ENCODE measurements at places on chromosomes 7 and 10. TPM values are rescaled to one million over a fixed set of nuclear protein-coding genes. Genes with fewer than 3 reads are reported as not detected.

GRCh38 chr10:126438407-126438783, 50.1 kb upstream of the ADAM12 start:
- H3K36me3 ChIP-seq = no peaks in the 10 kb centered on the region
- no peak overlapping the region for H3K27ac ChIP-seq
- H3K27me3 ChIP-seq = no peaks in the 10 kb centered on the region
- no peak for DNase-seq
- no peaks in the 10 kb centered on the region for H3K4me1 ChIP-seq
- H3K4me3 ChIP-seq = no peak overlapping the region

Gene PLPP4
- total RNA-seq = not detected

Gene FKBP6
- total RNA-seq = not detected

DNA sequence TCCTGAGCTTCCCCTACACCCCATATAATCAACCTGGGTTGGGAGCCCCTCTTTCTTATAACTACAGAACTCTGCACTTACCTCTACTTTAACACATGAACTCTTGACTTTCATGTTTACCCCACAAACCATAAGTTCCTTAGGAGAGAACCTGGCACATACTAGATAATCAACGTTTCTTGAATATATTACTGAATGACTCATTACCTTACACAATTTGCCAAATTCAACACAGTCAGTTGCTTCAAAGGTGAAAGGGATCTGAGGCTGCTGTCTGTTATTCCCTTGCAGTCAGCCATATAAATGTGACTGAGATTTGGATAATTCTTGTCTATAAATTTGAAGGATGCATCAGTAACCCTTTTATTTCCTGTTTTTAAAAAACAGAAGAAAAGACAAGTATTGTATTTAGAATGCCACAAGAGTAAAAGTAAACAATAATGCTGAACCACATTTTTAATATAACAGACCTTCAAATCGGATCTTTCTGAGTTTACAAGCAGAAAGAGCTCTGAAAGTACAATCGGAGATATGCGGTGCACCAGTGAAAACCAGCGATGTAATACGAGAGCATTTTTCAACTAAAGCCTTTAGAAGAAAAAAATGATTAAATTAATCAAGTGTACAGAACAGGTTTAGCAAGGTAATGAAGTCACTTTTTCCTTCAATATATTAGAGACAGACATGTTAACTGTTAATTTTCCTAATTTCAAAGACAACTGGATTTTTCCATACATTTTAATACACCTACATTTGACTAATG, 29.5 kb upstream of the LRRC17 start:
- no peak overlapping the region for H3K27ac ChIP-seq
- H3K27me3 ChIP-seq = no peaks in the 10 kb centered on the region
- no peaks in the 10 kb centered on the region for H3K36me3 ChIP-seq
- no peak for DNase-seq

Gene NODAL
- not detected for total RNA-seq

GRCh38 chr10:132364594-132364970, 32.4 kb upstream of the PWWP2B start:
- H3K27me3 ChIP-seq = no peaks in the 10 kb centered on the region
- peak; percentile 24 for DNase-seq
- no peak overlapping the region for H3K27ac ChIP-seq
- H3K4me3 ChIP-seq = no peak overlapping the region
- H3K4me1 ChIP-seq = no peaks in the 10 kb centered on the region

GRCh38 chr7:108415821-108416536, 40.3 kb downstream of the NRCAM start:
- H3K36me3 ChIP-seq = no peaks in the 10 kb centered on the region
- H3K4me3 ChIP-seq = no peak overlapping the region
- H3K27ac ChIP-seq = no peak overlapping the region
- H3K27me3 ChIP-seq = no peaks in the 10 kb centered on the region
- no peak for DNase-seq

- no peak overlapping the region for H3K27ac ChIP-seq
- H3K27me3 ChIP-seq = no peaks in the 10 kb centered on the region
- H3K36me3 ChIP-seq = no peaks in the 10 kb centered on the region
- no peaks in the 10 kb centered on the region for H3K4me1 ChIP-seq
- H3K4me3 ChIP-seq = no peak overlapping the region
- DNase-seq = no peak
Measured at GRCh38 chr10:128568041-128568440, 441.8 kb upstream of the MKI67 start.

- H3K27me3 ChIP-seq = no peaks in the 10 kb centered on the region
- H3K36me3 ChIP-seq = no peaks in the 10 kb centered on the region
- no peak overlapping the region for H3K27ac ChIP-seq
Measured at GRCh38 chr10:126935263-126935946, 30.2 kb downstream of the DOCK1 start.

- no peaks in the 10 kb centered on the region for H3K36me3 ChIP-seq
- H3K27ac ChIP-seq = no peak overlapping the region
- no peak overlapping the region for H3K4me3 ChIP-seq
- no peaks in the 10 kb centered on the region for H3K4me1 ChIP-seq
Measured at GRCh38 chr7:25091779-25092178, 33.3 kb downstream of the CYCS start.

DNA sequence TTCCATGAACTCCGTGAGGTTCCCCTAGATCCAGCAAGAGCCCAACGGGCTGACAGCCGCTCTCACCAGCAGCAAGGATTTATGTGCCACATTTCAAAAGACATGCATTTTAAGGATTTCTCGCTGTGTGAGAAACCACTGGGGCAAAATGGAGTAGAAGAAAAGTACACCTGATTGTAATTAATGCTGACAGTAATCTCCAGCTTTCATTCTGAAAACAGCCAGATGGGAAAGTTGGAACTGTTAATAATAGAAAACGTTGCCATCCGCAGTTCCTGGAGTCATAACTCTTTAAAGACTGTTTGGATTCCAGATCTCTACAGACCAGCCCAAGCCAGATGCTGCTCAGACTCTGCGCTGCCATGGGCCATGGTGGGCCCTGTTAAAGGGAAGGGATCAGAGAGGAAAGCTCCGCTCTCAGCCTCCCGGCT, 216.9 kb upstream of the GLI3 start:
- no peaks in the 10 kb centered on the region for H3K4me1 ChIP-seq
- no peak overlapping the region for H3K4me3 ChIP-seq
- DNase-seq = no peak
- H3K27ac ChIP-seq = no peak overlapping the region
- H3K36me3 ChIP-seq = no peaks in the 10 kb centered on the region
- no peaks in the 10 kb centered on the region for H3K27me3 ChIP-seq

DNA sequence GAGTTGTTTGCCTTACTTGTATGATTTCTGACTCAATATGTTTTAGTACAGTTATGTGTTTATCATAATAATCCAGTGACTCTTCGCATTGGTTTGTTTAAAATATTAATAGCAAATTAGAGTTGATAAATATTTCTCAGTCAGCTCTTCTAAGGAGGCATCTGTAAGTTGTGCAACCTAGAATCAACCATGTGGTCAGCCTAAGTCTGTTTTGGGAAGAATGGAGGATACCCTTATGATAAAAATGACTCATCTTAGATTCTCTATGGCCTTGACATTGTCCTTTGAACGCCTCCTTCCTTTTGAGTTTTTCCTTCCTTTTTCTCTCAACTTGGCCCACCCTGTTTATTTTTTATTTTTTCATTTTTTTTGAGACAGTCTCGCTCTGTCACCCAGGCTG, 18.8 kb downstream of the DNAJC9 start:
- H3K4me1 ChIP-seq = no peaks in the 10 kb centered on the region
- no peak overlapping the region for H3K4me3 ChIP-seq
- no peak for DNase-seq
- no peak overlapping the region for H3K27ac ChIP-seq

Gene C10orf71
- total RNA-seq = not detected

Gene WNT8B
- total RNA-seq = not detected

- no peaks in the 10 kb centered on the region for H3K4me1 ChIP-seq
- DNase-seq = no peak
Measured at GRCh38 chr7:55247428-55247827, 117.7 kb upstream of the LANCL2 start.
